ENCODE measurements at places on chromosomes 13 and 19.

DNA sequence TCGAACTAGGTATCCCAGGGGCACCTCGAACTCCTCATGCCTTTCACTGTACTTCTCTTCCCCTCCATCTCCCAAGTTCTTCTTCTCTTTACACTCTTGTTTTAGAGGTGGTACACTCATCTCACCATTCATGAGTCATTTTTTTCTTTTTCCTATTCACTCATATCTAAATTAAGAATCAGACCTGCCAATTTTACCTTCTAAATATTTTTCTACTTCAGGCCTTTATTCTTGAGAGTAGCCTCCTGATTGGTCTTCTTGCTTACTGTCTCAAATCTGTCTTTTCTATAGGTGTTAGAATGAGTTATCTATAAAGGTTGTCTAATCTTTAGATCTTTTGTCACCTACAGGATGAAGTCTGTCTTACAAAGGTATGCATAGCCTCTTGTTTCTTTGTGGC lies 20.7 kb downstream of the TDRD3 start:
- DNase-seq = no peak

- no peak for DNase-seq
Measured at GRCh38 chr19:15591796-15592195, 23.2 kb upstream of the CYP4F8 start.

DNA sequence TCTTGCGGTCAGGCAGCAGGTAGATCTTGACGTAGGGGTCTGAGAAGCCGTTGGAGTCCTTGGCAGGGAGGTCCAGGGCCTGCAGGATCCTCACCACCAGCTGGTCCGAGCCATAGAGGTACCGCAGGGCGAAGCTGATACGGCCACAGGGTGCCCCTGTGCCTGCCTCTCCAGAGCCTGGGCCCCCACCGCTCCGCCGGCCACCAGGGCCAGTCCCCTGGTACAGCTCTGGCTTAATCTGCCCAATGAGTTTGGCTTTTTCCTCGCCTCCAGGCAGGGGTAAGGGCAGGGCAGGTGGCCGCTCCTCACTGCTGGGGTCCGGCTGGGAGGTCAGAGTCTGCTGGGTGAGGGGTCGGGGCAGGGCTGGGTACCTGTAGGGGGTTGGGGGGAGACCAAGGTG lies 9.9 kb downstream of the SYT3 start:
- DNase-seq = no peak

DNA sequence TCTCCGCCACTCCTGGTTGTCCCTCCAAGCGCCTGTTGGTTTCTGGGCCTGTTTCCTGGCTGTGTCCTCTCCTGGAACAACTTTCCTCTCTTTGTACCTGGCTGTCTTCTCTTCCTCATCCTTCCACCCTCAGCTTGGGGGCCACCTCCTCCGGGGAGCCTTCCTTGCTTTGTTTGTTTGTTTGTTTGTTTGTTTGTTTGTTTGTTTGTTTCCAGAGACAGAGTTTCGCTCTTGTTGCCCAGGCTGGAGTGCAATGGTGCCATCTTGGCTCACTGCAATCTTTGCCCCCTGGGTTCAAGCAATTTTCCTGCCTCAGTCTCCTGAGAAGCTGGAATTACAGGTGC lies 6.6 kb upstream of the TCF3 start:
- DNase-seq = no peak

- no peak for DNase-seq
Measured at GRCh38 chr19:11848200-11848593, 329 bp upstream of the ZNF439 start.

DNA sequence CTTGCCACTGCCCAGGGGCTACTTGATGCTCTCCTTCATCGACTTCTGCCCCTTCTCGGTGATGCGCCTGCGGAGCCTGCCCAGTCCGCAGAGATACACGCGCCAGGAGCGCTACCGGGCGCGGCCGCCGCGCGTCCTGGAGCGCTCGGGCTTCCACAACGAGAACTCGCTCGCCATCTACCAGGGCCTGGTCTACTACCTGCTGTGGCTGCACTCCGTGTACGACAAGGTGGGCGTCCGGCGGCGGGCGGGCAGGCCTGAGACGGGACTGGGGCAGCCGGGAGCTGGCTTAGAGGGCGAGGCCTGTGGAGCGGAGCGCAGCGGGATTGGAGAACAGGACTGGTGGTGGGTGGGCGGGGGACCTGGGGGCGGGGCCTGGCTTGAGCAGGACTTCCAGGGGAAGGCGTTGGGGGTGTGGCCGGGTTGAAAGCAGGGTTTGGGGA lies 12.7 kb upstream of the PSMD8 start:
- DNase-seq = peak; percentile 68

GRCh38 chr13:106295971-106296370 lies 239.5 kb downstream of the EFNB2 start:
- no peak for DNase-seq

- DNase-seq = no peak
Measured at GRCh38 chr13:100803091-100803490, 128.5 kb upstream of the TMTC4 start.

DNA sequence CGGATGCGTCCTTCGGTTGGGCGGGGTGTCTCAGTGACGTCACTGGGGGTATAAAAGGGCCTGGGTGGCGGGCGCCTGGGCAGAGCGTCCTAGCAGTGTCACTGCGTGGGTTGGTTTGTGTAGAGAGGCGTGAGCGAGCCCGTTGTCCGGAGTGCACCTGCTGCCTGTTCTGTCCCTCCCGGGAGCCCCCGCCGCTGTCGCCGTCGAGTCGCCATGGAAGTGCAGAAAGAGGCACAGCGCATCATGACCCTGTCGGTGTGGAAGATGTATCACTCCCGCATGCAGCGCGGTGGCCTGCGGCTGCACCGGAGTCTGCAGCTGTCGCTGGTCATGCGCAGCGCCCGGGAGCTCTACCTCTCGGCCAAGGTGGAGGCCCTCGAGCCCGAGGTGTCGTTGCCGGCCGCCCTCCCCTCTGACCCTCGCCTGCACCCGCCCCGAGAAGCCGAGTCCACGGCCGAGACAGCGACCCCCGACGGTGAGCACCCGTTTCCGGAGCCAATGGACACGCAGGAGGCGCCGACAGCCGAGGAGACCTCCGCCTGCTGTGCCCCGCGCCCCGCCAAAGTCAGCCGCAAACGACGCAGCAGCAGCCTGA lies 2.9 kb downstream of the IER2 start:
- peak; percentile 79 for DNase-seq

DNA sequence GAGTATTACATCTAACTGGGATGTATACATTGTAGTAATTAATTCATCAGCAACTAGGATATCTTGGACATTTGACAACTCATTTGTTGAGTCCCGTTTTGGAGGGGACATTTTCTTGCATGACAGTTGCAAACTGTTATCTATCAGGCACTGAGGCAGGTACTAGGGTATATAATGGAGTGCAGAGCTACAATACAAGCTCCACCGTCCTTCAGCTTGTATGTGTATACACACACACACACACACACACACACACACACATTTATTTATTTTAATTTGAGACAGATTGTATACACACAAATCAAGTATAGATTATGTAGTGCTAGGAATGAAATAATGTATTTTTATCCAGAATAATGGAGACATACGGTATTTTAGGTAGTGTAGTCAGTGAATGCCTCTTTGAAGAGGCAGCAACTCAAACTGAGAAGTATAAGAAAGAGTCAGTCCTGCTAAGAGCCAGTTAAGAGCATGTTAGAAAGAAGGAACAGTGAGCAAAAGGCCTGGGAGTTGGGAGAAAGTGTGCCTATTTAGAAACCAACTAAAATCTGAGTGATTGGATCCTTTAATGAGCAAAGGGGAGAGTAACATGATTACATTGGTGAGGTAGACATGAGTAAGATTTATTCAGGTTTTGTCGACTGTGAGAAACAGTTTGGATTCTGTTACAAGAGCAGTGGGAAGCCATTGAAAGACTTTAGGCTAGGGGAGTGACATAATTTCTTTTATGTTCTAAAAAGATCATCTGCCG lies 74.5 kb downstream of the NBEA start:
- no peak for DNase-seq

DNA sequence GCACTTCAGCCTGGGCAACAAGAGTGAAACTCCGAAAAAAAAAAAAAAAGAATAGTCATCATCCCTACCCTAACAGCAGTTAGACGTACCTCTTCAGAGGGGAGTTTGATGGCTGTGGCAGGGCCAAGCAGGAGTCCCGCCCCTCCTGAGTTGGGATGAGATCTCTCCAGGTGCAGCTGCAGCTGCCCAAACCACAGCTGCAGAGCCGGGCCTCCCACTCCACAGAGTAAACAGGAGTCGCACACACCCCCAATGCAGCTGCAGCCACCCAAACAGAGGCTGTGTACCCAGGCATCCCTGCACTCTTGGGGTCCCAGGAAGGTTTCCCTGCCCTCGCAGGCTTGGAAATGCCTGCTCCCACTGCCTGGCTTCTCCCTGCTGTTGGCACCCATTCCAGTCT lies 17.4 kb upstream of the MLLT1 start:
- DNase-seq = no peak

DNA sequence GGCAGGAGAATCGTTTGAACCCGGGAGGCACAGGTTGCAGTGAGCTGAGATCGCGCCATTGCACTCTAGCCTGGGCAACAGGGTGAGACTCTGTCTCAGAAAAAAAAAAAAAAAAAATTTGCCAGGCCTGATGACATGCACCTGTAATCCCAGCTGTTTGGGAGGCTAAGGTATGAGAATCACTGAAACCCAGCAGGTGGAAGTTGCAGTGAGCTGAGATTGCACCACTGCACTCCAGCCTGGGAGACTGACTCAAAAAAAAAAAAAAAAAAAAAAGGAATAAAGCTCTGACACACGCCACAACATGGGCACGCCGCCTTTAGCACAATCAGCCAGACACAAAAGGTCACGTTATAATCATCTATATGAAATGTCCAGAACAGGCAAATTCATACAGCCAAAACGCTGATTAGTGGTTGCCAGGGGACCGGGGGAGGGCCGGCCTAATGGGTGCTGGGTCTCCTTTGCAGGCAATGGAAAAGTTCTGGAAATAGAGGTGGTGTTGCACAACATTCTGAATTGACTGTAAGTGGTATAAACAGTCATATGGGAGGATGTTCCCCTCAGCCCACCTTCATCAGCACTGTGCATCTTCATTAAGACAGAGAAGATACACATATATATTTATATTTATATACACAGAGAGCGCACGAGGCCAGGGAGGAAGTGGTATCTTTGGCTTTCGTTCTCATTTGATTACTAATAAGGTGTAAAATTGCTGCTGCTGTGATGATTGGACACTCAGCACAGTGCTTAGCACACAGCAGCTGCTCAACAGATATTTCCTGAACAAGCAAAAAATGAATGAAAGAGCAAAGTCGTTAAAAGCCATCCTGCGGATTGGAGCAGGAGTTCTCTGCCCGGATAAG lies 3.8 kb downstream of the HSPBP1 start:
- no peak for DNase-seq

GRCh38 chr13:46621792-46622629 lies 69.0 kb downstream of the LRCH1 start:
- no peak for DNase-seq

DNA sequence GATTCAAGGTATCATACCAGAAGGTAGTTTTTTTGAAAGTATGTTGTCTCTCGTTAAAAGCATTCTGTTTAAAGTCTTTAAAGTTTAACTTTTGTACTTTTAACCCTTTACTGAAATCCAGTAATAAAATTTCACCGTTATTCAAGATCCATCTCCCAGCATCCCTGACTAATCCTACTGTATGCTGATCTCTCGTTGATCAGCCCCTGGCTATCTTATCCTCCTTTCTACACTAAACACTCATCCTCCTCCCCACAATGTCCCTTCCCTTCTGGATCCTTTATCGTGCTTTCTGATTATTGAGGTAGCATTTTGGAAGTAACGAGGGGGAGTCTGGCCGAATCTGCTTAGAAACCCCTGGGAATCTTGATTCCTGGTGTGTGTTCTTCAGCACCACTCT lies 1.3 kb downstream of the TPP2 start:
- peak; percentile 30 for DNase-seq

DNA sequence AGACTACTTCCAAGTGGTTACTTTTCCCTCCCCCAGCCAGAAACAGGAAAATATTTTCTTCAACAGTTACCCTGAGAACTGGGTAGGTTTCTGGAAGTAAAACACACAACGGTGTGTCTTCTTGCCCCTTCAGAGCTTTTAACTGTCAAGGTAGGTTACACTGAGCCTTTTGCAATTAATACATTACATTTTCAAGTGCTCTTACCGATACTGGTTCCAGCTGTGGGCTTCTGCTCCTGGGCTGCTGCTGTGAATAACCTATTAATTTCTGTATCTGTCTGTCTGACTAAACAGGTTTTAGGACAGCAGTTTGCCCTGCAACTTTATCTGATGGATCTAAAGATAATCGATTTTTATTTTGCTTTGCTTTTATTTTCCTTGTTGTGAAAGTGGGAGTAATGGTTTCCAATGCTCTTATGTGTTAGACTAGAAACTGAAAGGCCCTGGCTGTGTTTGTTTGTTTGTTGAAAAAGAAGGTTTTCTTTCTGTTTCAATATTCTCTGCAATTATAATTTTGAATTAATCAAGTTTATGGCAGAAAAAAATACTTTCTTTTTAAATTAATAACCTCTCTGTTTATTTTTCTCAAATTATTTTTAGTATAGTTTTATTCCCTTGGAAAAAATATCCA lies 196.7 kb upstream of the SLITRK6 start:
- no peak for DNase-seq

DNA sequence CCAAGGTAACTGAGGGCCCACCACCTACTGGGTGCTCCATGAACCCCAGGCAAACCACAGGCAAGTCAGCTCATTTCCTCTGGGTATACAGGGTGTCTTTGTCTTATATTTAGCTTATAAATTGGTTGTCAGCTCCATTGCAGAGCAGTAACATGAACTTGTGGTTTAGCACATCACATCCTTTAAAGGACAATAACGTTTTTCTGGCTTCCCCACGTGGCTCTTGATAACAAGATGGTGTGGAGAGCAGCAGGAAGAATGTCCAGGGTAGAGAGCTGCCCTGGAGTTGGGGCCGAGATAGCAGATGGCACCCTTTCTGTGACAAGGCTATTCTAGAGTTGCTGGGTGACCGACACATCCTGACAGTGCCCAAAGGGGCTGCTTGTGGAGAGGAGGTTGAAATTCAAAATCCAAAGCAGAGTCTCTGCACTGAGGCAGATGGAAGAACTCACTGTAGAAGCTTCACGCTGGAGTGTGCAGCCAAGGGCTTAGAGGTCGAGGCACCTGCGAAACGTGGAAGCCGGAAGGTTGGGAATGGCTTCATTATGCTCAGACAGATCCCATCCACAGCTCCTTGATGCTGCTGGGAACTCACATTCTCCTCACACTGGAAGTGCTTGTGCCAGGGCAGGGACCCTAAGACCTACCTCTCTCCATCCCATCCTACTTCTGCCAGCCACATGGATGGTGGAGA lies 133.0 kb upstream of the FRY start:
- DNase-seq = no peak
